ENCODE measurements at places on chromosomes 16 and 17.

GRCh38 chr17:14919094-14919493, 346.0 kb downstream of the PMP22 start:
- no peak for DNase-seq

GRCh38 chr17:59494757-59495368, 70.5 kb upstream of the DHX40 start:
- no peak for DNase-seq

- DNase-seq: no peak
These were observed 34.1 kb upstream of the CDC6 start for GRCh38 chr17:40253565-40253964.

GRCh38 chr16:52649870-52650269, 102.9 kb upstream of the TOX3 start:
- DNase-seq: no peak

GRCh38 chr16:85576944-85577343, 36.2 kb upstream of the GSE1 start:
- DNase-seq: no peak

DNA sequence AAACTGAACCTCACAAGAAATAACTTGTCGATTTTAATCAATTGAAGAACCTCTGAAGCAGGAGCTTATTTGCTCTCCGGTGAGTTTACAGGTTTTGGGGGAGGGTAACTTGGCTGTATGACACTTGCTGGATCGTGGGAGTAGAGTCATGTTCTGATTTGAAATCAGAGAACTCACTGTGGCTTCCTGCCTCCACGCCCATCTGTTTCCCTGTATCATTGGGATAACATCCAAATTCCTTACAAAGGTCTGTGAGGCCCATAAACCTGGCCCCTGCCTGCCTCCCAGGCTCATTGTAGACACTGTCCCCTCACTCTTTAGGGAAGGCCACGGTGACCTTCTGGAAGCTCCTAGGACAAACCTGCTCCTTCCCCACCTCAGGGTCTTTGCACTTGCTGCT, 48.3 kb downstream of the C17orf67 start:
- no peak for DNase-seq

DNA sequence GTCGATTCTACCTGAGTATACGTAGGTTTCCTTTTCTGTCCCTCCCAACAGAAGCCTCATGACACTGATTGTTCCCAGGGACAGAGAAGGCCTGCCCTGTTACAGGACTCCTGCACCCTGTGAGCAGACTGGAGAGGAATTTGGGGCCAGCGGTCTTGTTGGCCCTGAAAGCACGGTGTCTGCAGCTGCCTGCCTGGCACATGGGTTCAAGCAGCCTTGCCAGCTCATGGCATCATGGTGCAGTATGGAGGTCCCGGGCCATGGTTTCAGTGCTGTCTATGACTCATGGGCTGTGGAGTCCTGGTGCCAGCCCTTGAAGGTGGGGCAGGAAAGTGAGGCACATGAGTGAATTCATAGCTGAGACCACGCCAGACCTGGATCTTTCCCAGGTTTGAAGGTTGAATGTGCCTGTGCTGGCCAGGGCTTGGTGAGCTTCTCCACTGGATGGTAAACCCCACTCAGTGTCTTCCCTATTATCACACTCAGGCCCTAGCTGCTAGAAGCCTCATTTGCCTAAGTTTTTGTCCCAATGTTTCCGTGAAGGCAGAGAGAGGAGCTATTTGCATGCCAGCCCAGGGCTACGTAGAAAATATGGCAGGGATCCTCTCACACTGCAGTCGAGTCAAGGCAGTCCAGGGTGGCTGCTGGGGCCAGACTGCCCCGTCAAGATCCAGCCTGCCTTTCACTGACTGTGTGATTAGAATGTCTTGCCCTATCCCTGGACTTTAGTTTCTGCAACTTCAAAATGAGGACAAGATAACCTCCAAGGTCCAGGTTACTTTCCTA, 277.2 kb upstream of the CCL2 start:
- DNase-seq: no peak

DNA sequence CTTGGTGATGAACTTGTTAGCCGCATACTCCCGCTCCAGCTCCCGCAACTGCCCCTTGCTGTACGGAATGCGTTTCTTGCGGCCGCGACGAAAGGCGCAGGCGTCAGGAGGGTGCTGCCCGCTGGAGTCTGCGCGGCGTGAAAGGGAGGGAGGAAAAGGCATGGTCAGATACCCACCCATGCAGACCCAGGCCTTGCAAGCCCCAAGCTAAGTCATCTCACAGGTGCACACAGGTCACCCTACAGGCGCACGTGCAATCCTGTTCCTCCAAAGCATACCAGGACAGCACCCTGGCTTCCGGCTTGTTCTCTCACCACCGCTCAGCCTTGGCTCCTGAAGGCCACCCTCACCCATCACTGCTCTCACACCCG, 1.6 kb downstream of the HOXB13 start:
- no peak for DNase-seq

DNA sequence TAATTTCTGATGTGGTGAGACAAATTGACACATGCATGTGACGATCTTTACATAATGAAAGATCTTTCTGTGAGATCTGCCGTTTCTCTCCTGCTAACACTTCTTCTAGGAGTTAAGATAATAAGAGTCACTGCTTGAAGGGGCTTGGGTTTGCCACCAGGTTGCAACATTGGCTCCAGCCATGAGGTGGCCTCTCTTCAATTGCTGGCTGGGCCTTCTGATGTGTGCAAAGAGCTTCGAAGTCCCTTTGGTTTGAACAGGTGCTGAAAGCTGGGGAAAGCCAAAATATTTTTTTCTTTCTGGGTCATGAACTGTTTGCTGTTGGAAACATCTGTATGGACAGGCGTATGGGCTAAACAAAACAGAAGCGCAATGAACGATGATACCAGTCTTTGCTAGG, 204.1 kb upstream of the SALL1 start:
- DNase-seq: no peak

GRCh38 chr16:79185711-79186110, 414.8 kb downstream of the MAF start:
- DNase-seq: no peak

DNA sequence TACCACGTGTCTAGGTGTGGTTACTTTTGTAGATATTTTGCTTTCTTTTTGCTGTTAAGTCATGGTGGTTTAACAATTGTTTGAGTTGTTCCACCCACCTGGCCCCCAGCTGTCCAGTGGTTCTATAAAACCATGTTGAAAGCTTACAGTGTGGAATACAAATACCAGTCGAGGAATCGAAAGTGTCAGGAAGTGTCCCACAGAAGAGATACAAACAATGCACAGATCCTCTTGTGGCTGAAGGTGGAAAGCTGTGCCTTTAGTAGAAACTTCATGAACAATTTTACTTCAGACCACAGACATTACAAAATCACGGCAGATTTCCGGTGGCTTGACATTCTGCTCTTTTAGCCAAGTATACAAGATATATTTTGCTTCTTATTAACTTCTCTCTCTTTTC, 782.4 kb upstream of the SOX9 start:
- no peak for DNase-seq

All from stimulated activated CD8-positive, alpha-beta memory T cell treated with anti-CD3 and anti-CD28 coated beads, Interleukin-2, amount 100 ng/mL, for 1 hour (primary cell).